Pons (tissue), 1 donor: ENCODE measurements at places on chromosomes 3 and 15.

DNA sequence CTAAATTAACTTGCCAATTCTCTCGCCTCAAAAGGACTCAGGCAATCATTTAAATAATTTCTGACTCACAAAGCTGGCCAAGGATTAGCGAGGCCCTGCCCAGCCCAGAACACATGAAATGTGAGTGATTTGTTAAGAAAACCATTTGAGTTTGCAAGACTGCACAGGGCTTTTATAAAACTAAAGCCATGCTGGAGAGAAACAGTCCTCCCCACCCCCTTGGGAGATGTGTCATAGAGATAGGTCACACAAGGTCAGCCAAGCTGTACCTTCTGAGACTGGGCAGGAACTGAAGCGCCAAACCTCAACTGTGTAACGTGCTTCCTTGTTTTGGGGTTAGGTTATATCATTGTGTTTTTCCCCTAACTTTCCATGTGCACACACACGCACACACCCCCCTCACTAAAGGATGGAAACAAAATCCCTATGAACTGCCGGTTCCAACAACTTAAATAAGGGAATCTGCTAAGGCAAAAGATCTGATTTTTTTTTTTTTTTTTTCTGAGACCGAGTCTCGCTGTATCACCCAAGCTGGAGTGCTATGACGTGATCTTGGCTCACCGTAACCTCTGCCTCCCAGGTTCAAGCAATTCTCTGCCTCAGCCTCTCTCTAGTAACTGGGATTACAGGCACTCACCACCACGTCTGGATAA lies 8.1 kb downstream of the SPATA12 start:
- no peak for DNase-seq

DNA sequence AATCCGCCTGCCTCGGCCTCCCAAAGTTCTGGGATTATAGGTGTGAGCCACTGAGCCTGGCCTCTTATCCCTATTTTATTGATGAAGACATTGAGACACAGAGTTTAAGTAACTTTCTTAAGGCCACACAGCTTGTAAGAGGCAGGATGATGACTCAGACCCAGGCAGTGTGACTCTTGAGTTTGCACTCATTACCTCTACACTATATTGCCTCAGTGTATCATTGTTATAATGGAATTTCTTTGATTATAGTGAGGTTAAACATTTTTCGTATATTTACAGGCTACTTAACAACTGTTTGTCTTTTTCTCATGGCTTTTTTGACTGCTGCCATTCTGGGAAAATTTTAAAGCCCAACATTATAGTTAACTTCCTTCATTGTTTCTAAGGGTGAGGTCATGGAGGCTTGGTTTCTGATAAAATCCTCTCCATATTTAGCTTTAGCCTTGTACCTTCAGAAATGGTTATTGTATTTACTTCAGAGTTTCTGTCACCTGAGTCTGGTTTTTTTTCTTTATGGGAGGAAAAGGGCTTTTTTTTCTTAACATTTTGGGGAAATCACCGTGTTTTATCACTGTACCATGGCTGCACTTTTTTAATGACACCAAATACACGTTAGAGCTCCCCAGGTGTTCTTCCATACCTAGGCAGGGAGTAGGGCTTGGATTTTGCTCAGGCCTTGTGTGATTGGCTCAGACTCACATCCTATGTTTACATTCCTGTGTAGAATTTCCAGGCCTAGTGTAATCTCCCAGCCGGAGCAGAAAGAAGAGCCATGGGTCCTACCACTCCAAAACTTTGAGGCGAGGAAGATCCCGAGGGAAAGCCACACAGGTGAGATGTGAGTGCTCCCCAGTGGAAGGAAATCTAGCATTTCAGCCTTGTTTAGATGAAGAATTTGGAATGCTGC lies 6.3 kb downstream of the ZNF774 start:
- no peak for DNase-seq

DNA sequence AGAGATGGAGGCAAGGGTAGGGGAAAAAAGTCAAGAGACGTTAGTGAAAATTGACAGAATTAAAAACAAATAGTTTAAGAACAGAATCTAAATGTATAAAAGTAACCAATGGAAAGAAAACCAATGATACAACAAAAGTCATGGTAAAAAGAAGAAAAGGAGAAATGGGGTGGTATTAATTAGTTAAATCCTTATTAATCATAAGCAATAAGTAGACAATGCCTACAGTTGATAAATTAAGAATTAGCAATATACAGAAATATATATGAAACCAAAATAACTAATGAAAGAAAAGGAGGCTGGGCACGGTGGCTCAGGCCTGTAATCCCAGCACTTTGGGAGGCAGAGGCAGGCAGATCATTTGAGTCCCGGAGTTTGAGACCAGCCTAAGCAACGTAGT lies 23.8 kb downstream of the EPM2AIP1 start:
- DNase-seq, result no peak

- no peak for DNase-seq
Observed at GRCh38 chr15:70274908-70275307, 177.2 kb upstream of the TLE3 start.

GRCh38 chr3:175732017-175732416 lies 872.9 kb downstream of the NAALADL2 start:
- DNase-seq, result no peak

GRCh38 chr3:168878655-168879054 lies 782.9 kb upstream of the GOLIM4 start:
- no peak for DNase-seq

DNA sequence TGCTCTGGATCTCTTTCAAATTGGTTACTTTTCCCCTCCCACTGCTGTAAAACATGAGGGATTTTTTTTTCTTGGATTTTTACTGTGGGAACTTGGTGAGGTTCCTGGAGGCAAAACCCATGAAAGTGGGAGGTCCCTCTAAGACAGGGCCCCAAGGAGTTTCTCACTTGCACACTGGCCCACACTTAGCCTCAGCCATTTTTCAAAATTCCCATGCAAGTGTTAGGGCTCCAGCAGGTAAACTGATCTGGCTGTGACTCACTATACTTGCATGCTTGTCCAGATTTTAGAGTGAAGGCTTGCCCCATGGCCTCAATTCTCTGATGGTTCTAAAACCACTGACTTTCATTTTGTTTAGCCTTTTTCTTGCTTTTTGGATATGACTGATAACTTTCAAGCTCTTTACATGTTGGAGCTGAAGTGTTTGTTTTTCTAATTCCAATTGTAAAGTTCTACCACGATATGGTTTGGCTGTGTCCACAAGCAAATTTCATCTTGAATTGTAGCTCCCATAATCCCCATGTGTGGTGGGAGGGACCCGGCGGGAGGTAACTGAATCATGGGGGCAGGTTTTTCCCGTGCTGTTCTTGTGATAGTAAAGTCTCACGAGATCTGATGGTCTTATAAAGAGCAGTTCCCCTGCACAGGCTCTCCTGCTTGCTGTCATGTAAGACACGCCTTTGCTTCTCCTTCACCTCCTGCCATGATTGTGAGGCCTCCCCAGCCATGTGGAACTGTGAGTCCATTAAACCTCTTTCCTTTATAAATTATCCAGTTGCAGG lies 37.7 kb downstream of the MCCC1 start:
- no peak for DNase-seq

- DNase-seq, result no peak
Observed at GRCh38 chr3:115321400-115321805, 174.3 kb upstream of the ZBTB20 start.

DNA sequence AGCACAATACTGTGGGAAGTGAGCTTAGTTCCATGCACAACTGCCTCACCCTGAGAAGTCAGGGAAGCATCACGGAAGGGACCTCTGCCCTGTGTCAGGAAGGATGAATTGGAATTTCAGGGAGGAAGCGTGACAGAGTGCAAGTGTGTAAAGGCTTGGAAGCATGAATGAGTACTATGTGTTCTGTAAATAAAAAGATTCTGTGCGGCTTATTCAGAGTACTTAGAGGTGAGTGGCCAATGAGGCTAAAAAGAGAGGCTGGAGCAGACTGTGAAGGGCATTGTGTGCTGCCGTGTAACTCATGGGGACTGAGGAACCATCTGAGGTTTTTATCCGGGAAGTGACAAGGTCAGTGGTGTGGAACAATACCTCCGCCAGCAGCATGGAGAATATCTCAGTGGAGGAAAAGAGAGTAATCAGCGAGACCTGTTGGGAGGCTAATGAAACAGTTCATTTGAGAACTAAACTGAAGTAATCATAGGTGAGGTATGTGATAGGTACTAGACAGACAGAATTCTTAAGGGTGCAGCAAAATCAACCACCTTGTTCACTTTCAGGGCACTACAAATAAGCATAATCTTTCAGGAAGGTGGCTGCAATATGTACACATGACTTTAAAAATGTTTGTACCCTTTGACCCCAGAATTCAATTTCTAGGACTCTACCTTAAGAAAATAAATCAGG lies 64.9 kb upstream of the SPRED1 start:
- DNase-seq, result no peak

- DNase-seq, result no peak
Observed at GRCh38 chr3:172079326-172079976, 40.1 kb downstream of the FNDC3B start.

- no peak for DNase-seq
Observed at GRCh38 chr15:52673312-52673711, 5.9 kb downstream of the ATOSA start.

- DNase-seq, result no peak
Observed at GRCh38 chr15:34584330-34584668, 848 bp upstream of the GOLGA8B start.

- no peak for DNase-seq
Observed at GRCh38 chr3:135056733-135057310, 261.8 kb downstream of the EPHB1 start.

- no peak for DNase-seq
Observed at GRCh38 chr3:59473636-59474035, 423.8 kb upstream of the CFAP20DC start.

- DNase-seq, result no peak
Observed at GRCh38 chr3:189053322-189053721, 118.4 kb upstream of the TPRG1 start.
